ENCODE measurements at places on chromosomes 12 and 14.

DNA sequence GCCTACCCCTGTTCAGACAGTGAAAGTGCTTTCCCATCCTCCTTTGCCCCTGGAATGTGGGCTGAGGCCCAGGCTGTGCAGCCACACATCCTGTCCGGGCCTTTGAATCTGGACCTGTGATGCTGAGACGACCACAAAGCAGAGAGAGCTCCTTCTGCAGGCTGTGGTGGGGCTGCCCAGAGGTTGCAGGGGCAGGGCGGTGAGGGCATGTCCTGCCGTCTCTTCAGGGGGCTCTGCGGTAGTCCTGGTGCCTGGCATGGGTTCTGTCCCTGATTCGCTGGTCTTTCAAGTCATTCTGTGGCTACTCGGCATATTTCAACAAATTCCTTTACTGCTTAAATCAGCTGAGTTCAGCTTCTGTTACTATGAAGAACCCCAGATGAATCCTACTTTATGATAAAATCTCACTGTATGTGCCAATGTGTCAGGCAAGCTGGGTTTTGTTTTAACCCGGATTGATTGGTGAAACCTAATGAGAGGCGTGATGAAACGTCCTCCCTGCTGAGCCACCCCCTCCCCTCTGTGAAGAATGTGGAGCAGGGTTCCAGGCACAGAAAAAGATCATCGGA is 63.4 kb upstream of the DICER1 start:
- no peak for DNase-seq

DNA sequence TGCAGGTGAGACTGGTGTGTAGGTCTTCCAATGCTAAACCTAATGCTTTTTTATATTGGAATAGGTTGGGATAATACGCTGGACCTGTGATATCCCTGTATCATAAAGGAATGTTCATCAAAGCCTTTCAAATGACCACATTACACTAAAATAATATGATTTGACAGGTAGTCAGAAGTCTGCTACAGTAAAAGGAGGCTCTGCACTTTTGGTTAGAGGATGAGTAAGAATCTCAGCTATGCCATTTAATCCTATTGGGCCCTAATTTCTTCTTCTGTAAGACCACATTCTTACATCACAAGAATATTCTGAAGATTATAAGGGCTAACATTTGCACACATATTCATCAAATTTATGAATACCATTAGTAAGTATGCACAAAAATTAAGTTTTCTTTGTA is 250.5 kb upstream of the FLRT2 start:
- no peak for DNase-seq

DNA sequence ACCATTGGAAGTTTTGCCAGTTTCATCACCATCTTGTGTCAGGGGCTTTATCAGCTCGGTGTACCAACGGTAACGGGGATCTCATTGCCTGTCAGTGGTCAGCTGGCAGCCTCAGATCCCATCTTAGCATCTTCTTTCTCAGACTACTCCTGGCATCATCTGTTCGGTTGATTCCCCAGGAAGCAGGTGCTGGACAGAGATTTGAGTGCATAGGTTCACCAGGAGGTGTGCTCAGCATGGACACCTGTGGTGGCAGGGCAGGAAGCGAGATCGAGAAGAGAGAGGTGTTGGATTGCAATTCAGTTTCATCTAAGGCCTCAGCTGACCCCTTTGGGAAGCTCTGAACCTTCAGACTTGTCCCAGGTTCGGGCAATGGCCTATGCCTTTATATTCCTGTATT is 76.0 kb downstream of the C12orf75 start:
- no peak for DNase-seq

GRCh38 chr14:99441918-99442317 is 38.7 kb downstream of the SETD3 start:
- DNase-seq, result no peak

DNA sequence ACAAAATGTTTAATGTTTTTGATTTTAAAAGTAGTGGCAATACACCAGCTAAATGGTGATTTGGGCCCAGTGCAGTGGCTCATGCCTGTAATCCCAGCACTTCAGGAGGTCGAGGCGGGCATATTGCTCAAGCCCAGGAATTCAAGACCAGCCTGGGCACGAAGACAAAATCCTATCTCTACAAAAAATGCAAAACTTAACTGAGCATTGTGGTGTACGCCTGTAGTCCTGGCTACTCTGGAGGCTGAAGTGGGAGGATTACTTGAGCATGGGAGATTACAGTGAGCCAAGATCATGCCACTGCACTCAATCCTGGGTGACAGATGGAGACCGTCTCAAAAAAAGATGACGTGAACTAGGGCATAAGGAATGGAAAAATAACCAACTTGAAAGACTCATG is 4.7 kb downstream of the RPL36AL start:
- no peak for DNase-seq

DNA sequence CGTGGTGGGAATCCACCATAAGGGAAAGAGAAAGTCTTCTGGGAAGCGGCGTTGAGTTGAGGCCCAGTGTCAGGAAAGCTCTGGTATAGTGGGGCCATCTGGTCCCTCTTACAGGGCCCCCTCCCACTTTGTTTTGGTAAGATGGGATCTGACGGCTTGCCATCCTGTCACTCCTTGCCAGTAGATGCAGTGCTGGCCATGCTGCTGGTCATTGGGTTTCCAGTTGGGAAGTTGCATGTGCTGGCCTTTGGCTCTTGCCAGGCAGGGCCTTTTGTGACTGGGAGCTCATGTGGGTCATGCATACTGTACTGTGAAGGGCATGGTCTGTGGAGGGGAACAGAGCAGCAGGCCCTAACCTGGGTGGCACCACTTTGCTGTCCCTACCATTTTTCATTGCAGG is 3.8 kb downstream of the TRAF3 start:
- no peak for DNase-seq

DNA sequence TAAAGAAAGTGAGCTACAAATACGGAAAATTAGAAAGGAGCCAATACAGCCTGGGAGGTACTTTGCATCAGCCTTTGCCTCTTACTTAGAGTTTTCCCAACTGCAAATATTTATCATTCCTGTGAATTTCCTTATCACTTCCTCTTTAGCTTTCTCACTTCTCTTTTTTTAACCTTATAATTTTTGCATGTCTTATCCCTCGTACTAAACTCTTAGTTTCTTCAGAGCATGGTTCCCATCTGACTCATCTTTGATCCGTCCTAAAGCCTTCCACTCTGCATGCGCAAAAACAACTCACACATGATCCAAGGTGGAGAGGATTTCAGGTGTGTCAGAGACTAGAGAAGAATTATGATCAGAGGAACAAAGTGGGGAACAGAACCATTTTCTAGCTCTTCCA is 9.6 kb upstream of the SNAPC1 start:
- no peak for DNase-seq

- no peak for DNase-seq
Observed at GRCh38 chr14:50977863-50978528, 33.7 kb upstream of the PYGL start.

DNA sequence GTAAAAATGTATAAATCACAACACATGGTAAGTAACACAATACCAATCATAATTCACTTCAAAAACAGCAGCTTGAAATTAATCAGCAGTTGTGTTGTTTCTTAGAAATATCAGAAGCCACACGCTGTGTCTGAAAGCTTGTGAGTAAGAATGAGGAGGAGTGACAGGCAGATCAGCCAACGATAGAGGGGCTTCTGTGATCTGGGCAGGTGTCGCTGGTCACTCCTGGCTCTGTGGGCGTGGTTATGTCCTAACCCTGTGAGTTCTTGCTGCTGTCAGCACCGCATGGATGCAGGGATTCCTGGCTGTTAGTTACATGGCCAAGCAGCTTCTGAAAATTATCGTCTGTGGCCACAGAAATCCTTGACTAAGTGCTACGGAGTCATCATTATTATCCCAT is 123.4 kb downstream of the SLC25A47 start:
- DNase-seq, result peak; percentile 52

- no peak for DNase-seq
Observed at GRCh38 chr12:46403719-46404070, 31.1 kb upstream of the SLC38A2 start.

- no peak for DNase-seq
Observed at GRCh38 chr12:57983858-57984505, 42.6 kb downstream of the ATP23 start.

- DNase-seq, result no peak
Observed at GRCh38 chr12:77377116-77377515, 311.7 kb upstream of the E2F7 start.

GRCh38 chr12:109084425-109084824 is 8.8 kb downstream of the ALKBH2 start:
- DNase-seq, result no peak

- no peak for DNase-seq
Observed at GRCh38 chr12:100651694-100652093, 78.2 kb downstream of the GAS2L3 start.

- DNase-seq, result no peak
Observed at GRCh38 chr14:80768646-80769045, 172.9 kb downstream of the CEP128 start.

DNA sequence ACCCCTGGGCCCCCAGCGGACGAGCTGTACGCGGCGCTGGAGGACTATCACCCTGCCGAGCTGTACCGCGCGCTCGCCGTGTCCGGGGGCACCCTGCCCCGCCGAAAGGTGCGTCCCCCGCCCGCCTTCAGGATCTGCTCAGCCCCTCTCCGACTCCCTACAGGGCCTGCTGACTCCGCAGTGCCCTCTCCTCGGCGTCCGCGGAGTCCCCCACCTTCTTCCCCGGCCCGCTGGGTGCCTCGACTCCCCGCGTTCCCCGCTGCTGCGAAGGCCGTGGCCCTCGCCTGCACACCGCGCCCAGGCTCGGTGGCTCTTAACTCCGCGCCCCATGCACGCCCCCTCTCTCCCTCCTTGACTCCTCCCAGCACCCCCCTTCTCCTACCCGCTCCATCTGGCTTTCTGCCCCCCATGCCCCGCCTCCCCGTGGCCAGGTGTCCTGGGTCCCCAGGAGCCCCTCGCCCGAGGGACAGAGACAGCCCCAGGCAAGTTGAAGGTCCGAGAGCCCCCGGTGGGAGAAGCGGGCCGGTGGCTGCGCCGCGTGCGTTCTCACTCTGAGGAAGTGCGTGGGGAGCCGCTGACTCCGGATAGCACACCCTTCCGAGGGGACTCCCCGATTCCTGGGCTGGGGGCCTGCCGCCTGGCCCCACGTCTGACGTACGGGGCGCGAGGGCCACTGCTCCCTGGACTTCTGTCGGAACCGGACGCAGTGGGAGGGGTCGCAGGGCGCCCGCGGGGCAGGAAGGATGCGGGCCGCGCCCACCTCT is 594 bp downstream of the TAMALIN start:
- DNase-seq, result no peak

- DNase-seq, result no peak
Observed at GRCh38 chr12:125050446-125050845, 14.8 kb upstream of the AACS start.

- no peak for DNase-seq
Observed at GRCh38 chr12:65970821-65971220, 146.5 kb downstream of the HMGA2 start.

GRCh38 chr14:69876848-69877306 is 2.3 kb upstream of the SMOC1 start:
- no peak for DNase-seq

GRCh38 chr14:79598339-79598738 is 613.0 kb downstream of the DIO2 start:
- no peak for DNase-seq

GRCh38 chr14:100393906-100394732 is 71.0 kb downstream of the SLC25A47 start:
- DNase-seq, result peak; percentile 50

DNA sequence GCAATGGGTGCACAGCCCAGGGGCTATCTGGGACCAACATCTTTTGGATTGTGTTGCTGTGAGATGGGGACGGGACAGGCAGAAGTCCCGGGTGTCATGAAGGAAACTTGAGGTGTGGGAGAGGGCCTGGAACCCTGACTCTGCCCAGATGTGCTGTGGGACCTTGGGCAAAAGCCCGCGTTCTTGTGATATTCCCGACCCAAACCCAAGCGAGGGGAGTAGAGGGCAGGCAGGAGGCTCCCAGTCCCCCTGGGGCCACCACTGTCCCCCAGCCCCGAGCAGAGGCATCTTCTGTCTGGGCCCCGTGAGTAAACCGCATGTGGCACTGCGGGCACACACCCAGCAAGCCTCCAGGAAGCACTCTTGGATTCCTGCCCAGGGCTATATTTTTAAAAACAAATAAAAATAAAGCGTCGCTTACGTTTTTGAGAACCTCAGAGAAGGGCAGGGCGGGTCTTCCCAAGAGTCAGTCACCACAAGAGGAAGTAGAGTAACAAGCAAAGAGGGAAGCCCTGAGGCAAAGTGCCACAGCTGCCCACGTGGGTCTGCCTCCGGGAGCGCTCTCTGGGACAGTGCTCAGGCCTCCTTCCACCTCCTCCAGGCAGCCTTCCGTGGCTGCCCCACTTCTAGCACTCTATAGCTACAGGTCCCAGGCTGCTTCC is 39.5 kb downstream of the BEGAIN start:
- no peak for DNase-seq

DNA sequence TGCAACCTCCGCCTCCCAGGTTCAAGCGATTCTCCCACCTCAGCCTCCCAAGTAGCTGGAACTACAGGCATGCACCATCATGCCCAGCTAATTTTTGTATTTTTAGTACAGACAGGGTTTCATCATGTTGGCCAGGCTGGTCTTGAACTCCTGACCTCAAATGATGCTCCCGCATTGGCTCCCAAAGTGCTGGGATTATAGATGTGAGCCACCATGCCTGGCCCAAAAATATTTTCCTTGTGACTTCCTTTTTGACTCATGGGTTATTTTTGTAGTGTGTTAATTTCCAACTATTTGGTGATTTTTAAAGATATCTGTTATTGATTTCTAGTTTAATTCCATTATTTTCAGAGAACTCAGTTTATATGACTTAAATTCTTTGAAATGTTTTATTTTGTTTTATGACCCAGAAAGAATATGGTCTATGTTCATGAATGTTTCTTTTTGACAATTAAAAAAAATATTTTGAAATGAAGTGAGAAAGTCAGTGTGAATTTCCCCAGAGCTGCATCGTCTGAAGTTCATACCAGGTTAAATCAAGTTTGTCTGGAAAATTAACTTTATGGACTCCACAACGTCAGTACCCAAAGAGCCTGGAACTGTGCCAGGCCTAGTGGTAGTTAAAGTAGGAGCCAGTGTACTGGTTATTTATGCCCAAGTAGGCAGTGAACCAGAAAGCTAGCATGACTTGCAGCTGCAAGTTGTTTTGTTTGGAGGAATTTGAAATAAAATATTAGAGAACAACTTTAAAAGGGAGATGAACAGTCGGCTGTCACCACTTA is 2.8 kb upstream of the CDKL1 start:
- DNase-seq, result no peak

- DNase-seq, result no peak
Observed at GRCh38 chr12:120067084-120067869, 49.3 kb downstream of the RAB35 start.

DNA sequence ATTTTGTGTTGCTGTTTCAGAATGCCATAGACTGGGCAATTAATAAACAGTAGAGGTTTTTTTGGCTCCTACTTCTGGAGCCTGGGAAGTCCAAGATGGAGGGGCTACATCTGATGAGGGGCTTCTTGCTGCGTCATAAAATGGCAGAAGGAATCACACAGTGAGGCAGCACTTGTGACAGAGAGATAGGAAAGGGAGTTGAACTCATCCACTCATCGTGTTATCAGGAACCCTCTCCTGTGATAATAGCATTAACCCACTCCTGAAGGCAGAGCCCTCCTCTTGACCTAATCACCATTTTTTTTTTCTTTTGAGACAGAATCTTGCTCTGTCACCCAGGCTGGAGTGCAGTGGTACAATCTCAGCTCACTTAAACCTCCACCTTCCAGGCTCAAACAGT is 9.7 kb downstream of the TDG start:
- no peak for DNase-seq
